ENCODE measurements at places on chromosomes 3 and 15. TPM values are rescaled to one million over a fixed set of nuclear protein-coding genes. Genes with fewer than 3 reads are reported as not detected.

Gene PDIA5
- total RNA-seq: 19.2 TPM

DNA sequence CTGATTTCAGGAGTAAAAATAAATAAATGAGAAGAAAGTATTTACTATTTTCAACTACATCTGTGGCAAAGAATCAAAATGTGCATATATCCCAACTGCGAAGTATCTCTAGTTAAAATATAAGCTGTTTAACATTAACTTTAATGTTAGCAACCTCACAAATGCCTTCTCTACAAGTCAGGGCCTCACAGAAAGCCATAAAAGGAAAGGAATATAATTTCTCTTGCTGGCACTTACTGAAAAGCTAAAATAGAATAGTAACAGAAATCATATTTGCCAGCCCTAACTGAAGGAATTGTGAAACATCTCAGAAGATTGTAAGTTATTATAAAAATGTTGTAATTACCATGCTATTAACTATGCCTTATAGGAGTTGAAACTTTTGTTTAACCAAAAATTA is 65.1 kb upstream of the MBNL1 start:
- H3K27me3 ChIP-seq: no peaks in the 10 kb centered on the region
- H3K4me1 ChIP-seq: peaks cover 31% of the 10 kb centered on the region
- ATAC-seq: no peak
- H3K27ac ChIP-seq: peak overlapping the region; percentile 82
- H3K4me3 ChIP-seq: peak overlapping the region; percentile 82
- H3K36me3 ChIP-seq: no peaks in the 10 kb centered on the region

DNA sequence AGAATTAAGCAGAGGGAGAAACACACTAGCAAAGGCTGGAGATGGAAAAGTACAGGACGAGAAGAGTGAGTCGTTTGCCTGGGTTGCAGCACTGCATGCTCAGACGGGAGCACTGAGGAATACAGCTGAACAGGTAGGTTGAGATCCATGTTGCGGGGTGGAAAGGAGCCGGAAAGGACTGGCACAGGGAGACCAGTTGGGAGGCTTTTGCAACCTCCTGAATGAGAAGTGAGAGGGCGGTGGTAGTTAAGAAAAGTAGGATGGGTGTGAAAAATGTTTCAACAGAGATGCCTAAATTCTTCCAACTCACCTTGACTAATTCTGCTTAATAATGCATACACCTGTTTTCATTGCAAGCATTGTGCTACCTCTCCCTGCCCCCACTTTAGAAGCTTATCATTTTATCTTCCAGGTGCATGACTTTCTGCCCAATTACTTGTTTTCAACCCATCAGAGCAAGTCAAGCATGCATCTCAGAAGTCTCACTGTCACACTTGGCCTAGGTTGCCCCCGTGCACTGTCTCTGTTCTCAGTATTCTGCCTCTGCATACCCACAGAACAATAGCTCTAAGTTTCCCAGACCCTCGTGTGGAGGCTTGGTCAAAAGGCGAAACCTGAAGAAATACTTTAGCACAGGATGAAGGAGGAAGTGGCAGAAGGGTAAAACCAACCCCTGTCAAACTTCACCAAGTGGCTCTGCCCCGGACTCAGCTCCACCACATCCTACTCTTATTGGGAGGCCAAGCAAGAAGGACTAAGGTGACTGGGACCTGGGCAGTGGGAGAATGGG is 199.3 kb upstream of the BCL6 start:
- H3K36me3 ChIP-seq: no peaks in the 10 kb centered on the region
- no peak for ATAC-seq
- no peak overlapping the region for H3K27ac ChIP-seq
- H3K4me1 ChIP-seq: no peaks in the 10 kb centered on the region
- no peak overlapping the region for H3K4me3 ChIP-seq
- H3K27me3 ChIP-seq: no peaks in the 10 kb centered on the region

DNA sequence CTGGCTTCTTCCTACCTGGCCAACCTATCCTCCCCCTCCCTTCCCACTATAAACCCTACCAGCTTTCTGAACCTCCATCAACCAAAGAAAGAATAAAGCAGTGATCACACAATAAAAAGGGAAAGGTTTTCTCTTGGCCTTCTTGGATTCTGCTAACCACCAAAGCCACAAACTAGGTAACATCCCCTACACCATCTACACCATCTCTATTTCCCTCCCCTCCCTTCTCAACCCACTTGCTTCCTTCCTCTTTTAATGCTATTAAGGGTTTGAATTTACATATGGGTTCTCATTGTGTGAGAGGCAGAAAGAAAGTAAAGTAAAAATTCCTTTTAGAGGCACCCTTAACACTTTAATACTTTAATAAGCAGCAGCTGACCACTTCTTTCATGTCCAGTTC is 25.8 kb upstream of the RSL24D1 start:
- ATAC-seq: no peak
- peak overlapping the region; percentile 28 for H3K4me3 ChIP-seq
- peaks cover 48% of the 10 kb centered on the region for H3K4me1 ChIP-seq
- peaks cover 98% of the 10 kb centered on the region for H3K36me3 ChIP-seq
- H3K27ac ChIP-seq: peak overlapping the region; percentile 53

Measured in activated T-helper 17 cell treated with anti-CD3 and anti-CD28 coated beads, Interleukin-2, amount 50 U/mL, for 72 hours (primary cell).